ENCODE measurements at places on chromosomes 12 and 14.

GRCh38 chr12:94977766-94978468, 25.6 kb downstream of the NDUFA12 start:
- DNase-seq: no peak

DNA sequence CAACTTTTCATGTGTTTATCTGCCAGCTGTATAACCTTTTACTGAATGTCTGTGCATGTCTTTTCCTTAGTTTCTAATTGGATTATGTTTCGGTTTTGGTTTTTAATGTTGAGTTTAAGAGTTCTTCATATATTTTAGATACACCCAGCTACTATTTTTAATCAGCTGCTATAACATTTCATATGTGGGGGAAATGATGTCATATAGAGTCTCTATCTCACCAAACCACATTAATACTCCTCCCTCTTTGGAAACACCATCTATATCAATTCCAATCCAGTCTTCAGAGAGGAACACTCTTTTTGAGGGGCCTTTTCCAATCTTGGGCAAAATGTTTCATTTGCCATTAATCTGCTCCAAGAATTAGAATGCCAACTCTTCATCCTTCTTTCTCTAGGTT, 28.5 kb upstream of the GCH1 start:
- no peak for DNase-seq

DNA sequence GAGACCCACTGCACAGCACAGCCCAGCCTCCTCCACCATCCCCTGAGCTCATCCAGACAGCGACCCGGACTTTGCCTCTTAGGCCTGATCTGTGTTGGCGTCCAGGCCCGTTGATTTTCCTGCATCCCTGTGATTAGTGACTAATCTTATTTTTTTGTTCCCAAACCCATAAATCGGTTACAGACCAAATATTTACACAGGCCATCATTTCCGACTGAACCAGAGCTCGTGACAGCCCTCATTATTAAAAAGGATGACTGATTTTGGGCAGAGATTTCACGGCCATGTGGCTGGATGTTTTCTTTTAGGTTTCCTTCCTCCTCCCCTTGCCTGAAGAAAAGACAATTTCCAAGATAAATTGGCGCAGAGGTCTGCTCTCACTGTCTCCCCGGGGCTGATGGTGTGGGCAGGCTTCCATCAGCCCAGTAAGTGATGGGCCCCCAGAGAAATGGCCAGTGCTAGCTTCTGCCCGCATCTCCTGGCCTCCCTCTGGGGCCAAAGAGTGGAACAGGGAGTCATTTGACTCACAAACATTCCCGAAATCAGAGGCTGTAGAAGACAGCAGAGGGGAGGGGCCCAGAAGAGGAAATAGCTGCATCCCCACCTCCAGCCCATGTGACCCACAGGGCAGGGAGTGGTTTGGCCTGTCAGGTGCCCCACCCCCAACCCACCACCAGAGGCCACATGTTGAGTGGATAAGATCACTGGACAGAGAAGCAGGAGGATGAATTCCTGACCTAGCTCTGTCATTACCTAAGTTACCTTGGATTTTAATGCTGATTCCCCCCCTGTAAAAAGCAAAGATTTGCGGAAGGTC, 283.5 kb downstream of the KSR2 start:
- no peak for DNase-seq

DNA sequence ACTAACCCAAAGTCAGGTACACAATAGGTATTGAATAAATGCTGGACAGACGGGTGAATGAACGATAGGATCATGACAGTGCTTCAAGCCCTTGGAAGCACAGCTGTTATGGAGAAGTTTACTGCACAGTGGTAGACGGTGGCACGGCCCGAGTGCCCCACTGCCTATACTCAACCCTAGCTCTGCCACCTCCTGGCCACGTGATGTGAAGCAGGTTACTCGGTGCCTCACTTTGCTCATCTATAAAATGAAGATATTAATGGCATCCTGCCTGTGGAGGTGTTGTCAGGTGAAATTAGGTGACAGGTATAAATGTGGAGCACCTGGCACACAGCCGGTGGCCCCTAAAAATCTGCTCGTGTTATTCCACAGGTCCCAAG, 5.8 kb downstream of the ASB2 start:
- DNase-seq: no peak

DNA sequence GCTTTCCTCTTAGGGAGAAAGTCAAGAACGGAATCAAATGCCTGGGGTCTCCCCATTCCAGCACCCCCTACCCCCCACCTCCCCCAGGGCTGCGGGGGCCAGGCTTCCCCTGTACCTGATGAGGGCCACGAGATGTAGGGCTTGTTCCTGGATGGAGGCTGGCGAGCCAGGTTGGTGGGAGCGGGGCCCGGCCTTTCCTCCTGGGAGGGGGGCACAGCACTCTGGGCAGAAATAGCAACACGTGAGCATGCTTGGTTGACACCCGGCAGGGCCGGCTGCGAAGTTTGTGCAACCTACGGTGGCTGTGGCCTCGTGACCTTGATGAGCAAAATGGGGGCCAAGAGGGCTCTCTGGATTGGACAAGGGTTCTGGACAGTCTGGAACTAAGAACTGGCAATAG, 15.7 kb downstream of the AMN start:
- DNase-seq: no peak

- no peak for DNase-seq
Observed at GRCh38 chr14:95237958-95238340, 80.6 kb upstream of the DICER1 start.

Measured in NCI-H1930 (cell line).